ENCODE measurements at places on chromosomes 16 and 17. TPM values are rescaled to one million over a fixed set of nuclear protein-coding genes. Genes with fewer than 3 reads are reported as not detected.

Gene ABCC11
- total RNA-seq: under 0.01 TPM

Gene RASD1
- 2.6 TPM for total RNA-seq

Gene TPSB2
- total RNA-seq: not detected

Gene NPIPA3
- total RNA-seq: 0.57 TPM

Gene SCNN1G
- total RNA-seq: not detected

Gene ALOX12
- not detected for total RNA-seq

Gene FGF11
- total RNA-seq: 0.71 TPM

Gene BAIAP2
- total RNA-seq: 9.4 TPM

Gene CTNS
- 15.2 TPM for total RNA-seq

Gene TM4SF5
- not detected for total RNA-seq

Gene ACSM5
- not detected for total RNA-seq

Gene RDM1
- 0.09 TPM for total RNA-seq
